ENCODE measurements at places on chromosomes 2 and 18.

DNA sequence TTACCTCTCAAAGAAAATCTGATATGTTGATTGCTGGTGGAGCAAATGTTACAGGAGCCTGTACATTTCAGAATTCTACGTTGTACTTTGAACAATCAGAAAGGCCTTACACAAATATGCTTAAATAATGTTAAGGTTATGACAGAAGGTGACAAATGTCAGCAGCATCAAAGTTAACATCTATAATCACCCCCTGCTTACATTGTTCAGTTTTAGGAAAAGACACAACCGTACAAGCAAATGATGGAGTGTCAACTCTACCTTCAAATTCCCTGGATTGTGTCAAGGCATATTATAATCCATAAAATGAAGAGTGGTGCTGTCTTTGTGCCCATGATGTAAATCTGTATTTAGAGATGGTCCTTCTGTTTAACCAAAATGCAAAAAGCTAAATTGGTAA is 465.5 kb downstream of the ARHGAP15 start:
- no peak for DNase-seq

GRCh38 chr18:35495536-35496314 is 2.0 kb downstream of the INO80C start:
- DNase-seq = no peak

DNA sequence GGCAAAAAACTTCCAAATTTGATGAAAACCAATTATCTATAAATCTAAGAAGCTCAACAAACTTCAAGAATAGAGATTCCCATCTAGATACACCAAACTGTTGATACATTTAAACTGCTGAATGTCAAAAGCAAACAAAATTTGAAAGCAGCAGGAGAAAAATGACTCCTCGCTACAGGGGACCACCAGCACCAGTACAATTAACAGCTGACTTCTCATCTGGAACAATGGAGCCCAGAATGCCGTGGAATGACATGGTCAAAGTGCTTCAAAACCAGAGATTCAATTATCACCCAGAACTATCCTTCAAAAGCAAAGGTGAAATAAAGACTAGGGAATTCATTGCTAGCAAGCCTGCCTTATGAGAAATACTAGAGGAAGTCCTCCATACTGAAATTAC is 11.6 kb downstream of the SRSF7 start:
- DNase-seq = no peak

- no peak for DNase-seq
Observed at GRCh38 chr18:54004828-54005227, 219.6 kb downstream of the MBD2 start.

GRCh38 chr2:168345601-168346000 is 98.2 kb upstream of the STK39 start:
- DNase-seq = no peak

DNA sequence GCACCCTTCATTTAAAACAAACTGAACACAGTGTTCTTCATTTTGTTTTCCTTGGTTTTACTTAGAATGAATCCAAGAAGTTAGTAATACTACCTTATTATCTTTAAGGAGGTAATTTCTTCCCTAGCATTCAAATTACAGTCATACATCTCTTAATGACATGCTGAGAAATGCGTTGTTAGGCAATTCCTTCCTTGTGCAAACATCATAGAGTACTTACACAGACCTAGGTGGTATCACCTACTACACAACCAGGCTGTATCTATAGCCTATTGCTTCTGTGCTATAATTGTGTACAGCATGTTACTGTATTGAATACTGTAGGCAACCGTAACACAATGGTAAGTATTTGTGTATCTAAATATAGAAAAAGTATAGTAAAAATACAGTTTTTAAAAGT is 8.4 kb upstream of the CABYR start:
- DNase-seq = no peak

GRCh38 chr2:233245406-233245805 is 6.1 kb upstream of the ATG16L1 start:
- no peak for DNase-seq

- peak; percentile 40 for DNase-seq
Observed at GRCh38 chr2:112794131-112794733, 9.9 kb upstream of the IL1A start.

DNA sequence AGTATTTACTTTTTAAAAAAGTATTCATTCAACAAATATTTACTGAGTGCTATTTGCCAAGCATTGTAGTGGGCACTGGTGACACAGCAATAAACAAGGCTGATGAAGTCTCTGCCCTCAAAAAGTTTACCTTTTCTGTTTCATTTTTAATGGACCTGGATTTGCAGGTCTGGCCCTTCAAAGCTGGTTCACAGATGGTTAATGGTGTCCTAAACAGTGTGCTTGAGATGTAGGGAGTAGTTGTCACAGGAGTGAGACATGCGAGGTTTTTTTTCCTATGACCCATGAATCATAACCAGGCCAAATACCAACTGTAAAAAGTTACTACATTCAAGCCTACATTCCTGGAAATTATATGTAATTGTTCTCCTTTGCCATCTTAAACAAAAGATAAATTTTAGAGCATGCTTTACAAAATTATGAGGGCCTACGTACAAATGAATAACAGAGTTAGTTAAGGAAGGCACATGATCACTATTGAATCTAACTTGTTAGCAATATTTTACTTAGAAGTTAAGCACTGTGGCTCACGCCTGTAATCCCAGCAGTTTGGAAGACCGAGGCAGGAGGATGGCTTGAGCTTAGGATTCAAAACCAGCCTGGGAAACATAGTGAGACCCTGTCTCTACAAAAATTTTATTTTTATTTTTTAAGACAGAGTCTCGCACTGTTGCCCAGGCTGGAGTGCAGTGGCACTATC is 223.9 kb downstream of the MBD5 start:
- no peak for DNase-seq

DNA sequence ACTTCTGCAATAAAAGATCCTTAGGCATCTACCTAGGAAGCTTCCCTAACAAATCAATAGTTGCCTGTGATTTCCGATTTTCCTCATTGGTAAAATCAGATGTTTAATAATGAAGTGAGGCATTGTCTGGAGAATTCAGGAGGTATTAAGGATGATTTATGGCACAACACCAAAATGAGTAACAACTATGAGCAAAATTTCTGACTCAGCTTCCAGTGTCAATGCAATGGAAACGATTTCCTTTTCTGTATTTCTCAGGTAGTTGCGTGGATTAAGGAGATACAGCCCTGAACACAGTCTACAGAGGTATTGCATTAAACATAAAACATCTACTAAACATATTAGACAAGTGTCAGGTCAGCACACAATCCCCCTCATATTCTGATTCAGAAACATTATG is 99.5 kb downstream of the EPB41L3 start:
- no peak for DNase-seq

GRCh38 chr18:62339106-62339988 is 14.2 kb downstream of the TNFRSF11A start:
- DNase-seq = no peak

- no peak for DNase-seq
Observed at GRCh38 chr2:73822276-73822675, 6.5 kb upstream of the STAMBP start.

DNA sequence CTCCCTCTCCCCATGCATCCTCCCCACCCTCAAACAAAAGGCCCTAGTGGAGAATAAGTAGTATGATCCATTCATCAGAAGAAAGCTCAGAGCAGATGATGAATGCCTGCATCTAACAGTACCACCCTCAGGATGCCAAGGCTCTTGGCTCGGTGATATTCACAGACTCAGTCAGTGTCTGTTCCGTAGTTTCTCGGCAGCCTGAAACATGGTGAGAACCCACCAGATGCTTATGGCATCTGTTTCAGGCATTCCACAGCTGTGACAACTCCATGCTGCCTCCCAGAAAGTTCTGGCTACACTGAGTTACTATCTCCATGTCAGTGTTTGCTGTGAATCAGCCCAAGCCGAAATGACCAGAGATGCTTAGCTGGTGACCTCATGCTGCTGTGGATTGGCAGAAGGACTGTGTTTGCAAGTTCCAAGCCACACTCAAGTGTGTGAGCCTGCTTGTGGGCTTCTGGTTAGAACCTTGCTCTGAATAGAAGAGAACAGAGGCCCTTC is 83.9 kb downstream of the WDSUB1 start:
- no peak for DNase-seq
